ENCODE measurements at places on chromosomes 2 and 18.

GRCh38 chr2:207847807-207848544 is 78.3 kb upstream of the FZD5 start:
- DNase-seq, result no peak

GRCh38 chr2:53334610-53335009 is 433.0 kb upstream of the CHAC2 start:
- DNase-seq, result no peak

GRCh38 chr2:112150447-112150846 is 12.3 kb downstream of the FBLN7 start:
- DNase-seq, result no peak

DNA sequence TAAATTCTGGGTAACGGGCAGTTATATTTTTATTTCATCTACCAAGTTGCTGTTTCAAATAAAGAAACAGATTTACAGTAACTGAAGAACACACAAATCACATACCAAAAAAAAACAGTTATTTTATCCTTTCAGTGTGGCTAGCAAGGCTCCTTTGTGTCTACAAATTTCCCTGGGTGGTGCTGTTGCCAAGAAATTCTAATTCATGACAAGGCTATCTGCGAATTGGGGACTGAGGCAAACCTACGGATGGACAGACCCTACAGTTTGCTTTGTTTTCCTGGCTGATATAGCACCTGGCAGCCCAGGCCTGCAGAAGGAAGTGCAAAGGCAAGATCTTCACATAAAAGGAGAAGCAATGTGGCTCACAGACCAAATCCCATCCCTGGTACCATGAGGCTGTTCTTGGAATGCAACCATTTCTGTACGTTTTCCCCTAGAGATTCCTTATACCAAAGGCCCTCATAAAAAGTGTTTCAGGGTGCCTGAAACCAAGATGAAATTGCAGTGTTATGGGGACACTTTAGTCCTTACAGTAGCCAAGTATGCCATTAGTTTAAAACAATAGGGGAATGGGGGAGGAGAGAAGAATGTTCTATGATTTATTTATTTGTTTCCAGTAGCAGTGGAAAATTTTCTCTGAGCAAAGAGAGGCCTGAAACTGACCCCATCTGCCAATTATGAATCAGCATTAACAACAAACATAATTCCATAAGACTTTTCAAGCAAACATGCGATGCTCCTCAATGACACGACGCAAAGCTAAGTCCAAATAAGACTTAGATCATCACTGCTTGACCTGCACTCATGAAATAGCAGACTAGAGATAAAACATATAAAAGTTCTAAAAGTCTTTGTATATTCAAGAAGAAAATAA is 4.3 kb downstream of the KLF7 start:
- no peak for DNase-seq

DNA sequence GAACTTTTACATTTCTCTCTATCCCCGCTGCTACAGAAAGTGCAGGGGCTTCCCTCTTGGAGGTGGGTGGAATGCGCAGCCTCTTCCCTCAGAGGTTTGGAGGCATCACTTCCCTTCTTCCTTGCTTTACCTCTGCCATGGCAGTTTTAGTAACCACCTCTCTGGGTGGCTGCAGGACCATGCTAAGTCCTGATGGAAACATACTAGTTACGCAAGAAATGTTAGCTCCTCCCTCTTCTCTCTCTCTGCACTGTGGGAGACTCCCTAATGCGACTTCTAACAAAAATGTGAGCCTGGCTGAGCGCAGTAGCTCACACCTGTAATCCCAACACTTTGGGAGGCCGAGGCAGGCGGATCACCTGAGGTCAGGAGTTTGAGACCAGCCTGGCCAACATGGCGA is 116.8 kb upstream of the RAB6C start:
- DNase-seq, result no peak

DNA sequence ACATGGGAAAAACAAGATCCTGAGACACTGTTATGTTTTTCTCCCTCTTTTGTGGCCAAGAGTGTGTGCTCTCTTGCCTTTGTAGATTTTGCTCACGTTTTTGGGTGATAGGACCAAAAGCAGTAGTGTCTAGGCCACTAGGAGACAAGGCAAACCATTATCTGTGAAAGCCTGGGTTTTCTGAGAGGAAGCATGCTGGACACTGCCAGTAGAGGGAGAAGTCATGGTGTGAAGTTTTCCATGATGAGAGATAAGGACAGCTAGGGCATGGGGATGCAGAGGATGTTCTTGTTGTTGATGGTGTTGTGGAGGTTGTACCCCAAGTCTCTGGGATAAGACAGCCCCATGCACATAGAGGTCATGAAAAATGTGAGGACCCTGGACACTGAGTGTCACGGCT is 285.3 kb downstream of the SOX11 start:
- no peak for DNase-seq

GRCh38 chr2:155157065-155157464 is 458.6 kb downstream of the KCNJ3 start:
- DNase-seq, result no peak

DNA sequence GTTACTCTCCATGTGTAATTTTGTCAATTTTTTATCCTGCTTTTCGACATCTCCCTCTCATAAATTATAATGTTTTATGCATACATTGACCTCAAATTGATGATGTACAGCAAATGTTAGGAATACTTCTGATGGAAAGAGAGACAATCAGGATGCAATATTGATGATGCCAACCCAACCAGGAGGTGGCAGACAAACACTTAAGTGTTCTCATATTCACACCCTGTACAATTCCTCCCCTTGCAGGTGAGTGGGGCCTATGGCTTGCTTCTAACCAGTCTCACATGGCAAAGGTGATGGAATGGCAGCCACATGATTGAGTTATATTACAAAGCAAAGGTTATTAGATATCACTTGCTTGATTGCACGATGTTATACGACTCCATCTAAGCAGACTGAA is 594.3 kb upstream of the REG3G start:
- no peak for DNase-seq

DNA sequence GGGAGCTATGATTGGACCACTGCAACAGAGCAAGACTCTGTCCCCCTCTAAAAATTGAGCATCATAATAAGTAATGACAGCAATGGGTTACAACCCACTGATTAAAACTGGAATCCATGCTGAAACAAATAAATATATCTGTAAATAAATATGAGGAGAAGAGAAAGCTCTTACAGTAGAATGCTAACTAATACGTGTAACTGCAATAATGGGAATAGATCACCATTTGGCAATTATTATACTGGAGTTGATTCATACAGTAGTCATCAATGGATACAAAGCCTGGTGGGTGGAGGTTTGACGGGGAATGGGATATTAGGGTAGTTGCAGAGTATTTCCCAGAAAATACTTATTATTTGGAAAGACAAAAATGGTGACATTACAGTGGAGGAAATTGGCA is 6.1 kb upstream of the INO80B start:
- DNase-seq, result no peak

DNA sequence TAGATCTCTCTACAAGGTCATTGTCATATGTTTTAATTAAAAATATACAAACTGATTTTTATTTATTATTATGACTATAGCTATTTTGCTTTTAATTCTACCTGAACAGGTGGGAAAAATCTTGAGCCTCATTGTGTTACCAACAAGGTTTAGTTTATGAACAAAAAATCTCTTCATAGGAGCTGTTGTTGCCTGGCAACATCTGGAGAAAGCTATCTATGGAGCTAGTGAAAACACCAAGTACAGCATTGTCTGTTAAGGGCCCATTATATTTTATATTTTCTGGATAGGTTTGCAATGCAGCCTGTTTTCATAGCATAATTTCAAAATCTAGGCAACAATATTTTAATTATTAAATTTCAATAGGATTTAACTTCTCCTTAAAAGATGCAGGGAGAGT is 383.0 kb upstream of the TMEFF2 start:
- DNase-seq, result no peak

GRCh38 chr2:236562434-236562833 is 7.2 kb upstream of the ACKR3 start:
- no peak for DNase-seq

GRCh38 chr2:164784376-164784775 is 57.2 kb downstream of the COBLL1 start:
- DNase-seq, result no peak

DNA sequence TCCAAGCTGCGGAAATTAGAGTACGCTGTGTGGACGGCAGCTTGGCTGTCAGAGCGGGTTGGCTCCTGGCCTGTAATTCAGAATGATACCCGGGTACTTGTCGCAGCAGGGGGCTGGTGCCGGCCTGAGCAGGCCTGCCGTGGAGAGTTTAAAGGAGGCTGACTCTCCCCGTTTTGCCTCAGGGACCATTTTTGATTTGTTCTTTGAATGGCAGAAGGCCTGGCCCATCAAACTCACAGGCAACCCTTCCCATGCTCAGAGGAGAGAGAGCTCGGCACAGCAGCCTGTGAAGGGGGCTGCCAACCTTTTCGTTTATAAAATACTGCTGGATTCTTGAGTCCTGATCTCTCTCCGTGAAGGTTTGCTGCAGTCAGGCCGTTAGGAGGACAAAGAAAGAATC is 151.3 kb downstream of the KLHL29 start:
- DNase-seq, result no peak

DNA sequence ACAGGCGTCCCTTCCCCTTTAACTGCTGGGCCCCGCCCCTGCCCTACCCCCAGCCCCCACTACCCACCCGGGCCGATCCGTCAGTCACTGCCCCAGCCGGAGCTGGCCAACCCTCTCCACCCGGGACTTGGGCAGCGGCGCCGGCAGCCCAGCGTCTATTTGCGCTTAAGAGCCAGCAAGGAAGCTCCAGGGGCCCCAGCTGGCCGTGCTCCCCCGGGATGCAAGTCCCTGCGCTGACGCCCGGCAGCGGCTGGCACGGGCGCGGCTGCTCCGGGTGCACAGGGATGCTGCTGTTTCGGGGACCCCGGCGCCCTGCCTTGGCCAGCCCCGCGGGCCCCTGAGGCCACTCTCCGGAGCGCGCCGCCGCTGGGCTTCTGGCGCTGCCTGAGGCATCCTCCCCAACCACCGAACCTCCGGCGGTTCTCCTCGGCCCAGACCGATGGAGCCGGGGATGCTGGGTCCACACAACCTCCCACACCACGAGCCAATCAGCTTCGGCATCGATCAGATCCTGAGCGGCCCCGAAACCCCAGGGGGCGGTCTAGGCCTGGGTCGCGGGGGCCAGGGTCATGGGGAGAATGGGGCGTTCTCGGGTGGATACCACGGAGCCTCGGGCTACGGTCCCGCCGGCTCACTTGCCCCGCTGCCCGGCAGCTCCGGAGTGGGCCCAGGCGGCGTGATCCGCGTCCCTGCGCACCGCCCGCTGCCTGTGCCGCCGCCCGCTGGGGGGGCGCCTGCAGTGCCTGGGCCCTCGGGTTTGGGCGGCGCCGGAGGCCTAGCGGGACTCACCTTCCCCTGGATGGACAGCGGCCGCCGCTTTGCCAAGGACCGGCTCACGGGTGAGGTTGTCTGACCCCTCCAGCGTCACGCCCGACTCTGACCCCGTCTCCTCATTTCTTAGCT is at the start of gene TLX2:
Gene TLX2, plus strand, starts transcription at position 83 of the 903 bp plus-strand sequence. Its CDS starts 357 bp downstream, at position 440.
- no peak for DNase-seq

DNA sequence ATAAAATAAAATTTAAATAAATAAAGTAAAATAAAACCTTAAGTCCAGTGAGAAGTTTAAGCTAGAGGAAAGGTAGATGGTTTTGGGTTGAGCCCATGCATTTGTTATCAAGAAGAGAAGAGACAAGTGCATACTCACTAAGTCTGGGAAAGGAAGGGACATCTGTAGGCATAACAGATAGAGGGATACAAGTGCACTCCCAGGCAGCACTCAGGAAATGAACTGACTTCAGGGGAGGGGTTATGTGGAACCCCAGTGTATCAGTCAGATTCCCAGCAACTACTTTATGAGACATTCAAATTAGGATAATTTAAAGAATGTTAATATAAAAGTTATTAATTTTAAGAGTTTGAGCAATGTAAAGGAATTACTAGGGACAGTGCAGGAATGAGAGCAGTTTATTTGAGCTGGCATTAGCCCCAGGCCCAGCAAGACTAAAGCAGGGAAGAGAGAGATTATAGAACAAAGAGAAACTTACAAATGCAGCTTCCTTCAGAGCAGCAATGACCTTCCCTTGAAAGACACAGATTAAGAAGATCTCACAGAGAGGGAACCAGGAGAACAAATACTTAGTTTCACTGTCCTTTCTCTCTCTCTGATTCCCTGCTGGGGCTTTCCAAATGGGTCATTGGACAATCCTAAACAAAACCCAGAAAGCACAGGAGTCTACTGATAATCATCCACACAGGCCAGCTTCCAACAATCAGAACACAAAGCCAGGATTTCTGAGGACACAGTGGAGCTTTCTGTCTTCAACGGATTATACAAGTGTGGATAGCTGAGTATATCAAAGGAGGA is 109.7 kb downstream of the ERBB4 start:
- DNase-seq, result no peak

- no peak for DNase-seq
Observed at GRCh38 chr18:3485153-3486149, 35.5 kb downstream of the TGIF1 start.

- no peak for DNase-seq
Observed at GRCh38 chr2:228417956-228418355, 236.5 kb upstream of the SPHKAP start.

- DNase-seq, result no peak
Observed at GRCh38 chr18:47882641-47883040, 47.8 kb downstream of the SMAD2 start.

GRCh38 chr2:96542357-96542977 is 5.9 kb downstream of the ARID5A start:
- no peak for DNase-seq

GRCh38 chr18:21074336-21075323 is 37.0 kb downstream of the ROCK1 start:
- no peak for DNase-seq

DNA sequence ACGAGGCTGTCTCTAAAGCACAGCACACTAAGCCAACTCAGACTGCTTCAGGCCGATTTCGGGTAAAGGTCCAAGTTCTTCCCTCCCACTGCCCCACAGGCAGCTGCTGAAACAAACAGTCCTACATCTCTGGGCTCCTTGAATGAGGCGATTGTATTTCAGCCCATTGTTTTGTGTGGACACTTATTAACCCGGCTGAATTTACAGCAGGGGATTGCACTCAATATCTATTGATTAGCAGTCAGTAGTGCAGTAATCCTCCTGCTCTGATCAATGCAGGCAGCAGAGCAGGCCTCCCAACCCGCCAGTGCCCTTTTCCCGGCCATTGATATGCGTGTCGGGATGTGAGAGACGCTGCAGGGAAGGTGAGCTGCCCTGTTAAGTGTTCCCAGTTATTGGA is 330.1 kb downstream of the CMPK2 start:
- no peak for DNase-seq

GRCh38 chr2:23327416-23327815 is 57.6 kb upstream of the KLHL29 start:
- no peak for DNase-seq
